ENCODE measurements at places on chromosomes 6 and 20. TPM values are rescaled to one million over a fixed set of nuclear protein-coding genes. Genes with fewer than 3 reads are reported as not detected.

Gene NHLRC1
- total RNA-seq, result 3.5 TPM

Gene SCGN
- total RNA-seq, result 7.6 TPM

Gene HSPA12B
- total RNA-seq, result 4.3 TPM

Gene PEX3
- 13.0 TPM for total RNA-seq

Gene PI16
- not detected for total RNA-seq

DNA sequence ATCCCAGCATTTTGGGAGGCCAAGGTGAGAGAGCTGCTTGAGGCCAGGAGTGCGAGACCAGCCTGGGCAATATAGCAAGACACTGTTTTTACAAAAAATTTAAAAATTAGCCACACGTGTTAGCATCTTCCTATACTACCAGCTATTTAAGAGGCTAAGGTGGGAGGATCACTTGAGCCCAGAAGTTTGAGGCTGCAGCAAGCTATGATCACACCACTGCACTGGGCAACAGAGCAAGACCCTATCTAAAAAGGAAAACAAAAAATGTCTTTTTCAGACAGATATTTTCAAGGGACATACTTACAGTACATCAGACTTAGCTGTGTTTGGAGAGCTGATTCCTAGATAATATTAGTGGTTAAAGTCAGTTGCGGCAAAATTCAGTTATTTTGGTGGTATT is 72.9 kb upstream of the XRN2 start:
- no peak for DNase-seq

- DNase-seq, result peak; percentile 73
These were observed at the start of gene SLC16A10 for GRCh38 chr6:111087106-111087835. Gene SLC16A10 (plus strand): TSS chr6:111087503. CDS start chr6:111087753, 250 bp downstream.

GRCh38 chr6:169883316-169883715 is 131.9 kb downstream of the ERMARD start:
- no peak for DNase-seq

GRCh38 chr6:35197196-35197595 is 16.6 kb upstream of the SCUBE3 start:
- no peak for DNase-seq

GRCh38 chr6:12356983-12357972 is 67.1 kb downstream of the EDN1 start:
- no peak for DNase-seq

DNA sequence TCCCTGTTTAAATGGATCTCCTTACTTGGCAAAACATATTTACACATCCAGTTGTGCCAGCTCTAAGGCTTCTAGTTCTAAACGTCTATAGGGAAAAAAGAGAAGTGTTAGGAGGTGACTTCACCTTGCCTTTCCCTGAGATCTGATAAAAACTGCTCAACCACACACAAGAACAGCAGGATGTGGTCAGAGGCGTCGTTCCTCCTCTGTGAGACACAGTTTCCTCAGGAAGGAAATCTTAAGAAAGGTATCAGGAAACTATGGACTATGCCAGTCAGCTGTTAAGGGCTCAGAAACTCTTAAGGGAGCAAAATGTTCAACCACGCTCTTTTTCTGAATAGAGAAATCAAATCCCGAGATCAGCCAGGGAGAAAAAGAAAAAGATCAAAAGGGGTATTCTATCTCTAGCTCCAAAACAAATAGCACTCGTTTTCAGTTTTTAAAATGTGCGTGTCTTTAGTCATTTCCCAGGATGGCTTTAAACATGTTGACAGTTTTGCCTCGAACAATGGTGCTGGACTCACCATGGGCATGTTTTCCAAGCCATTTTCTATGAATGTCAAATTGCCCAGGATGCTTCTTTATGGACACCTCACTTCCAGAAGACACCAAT is 154.5 kb downstream of the HACE1 start:
- DNase-seq, result peak; percentile 68

DNA sequence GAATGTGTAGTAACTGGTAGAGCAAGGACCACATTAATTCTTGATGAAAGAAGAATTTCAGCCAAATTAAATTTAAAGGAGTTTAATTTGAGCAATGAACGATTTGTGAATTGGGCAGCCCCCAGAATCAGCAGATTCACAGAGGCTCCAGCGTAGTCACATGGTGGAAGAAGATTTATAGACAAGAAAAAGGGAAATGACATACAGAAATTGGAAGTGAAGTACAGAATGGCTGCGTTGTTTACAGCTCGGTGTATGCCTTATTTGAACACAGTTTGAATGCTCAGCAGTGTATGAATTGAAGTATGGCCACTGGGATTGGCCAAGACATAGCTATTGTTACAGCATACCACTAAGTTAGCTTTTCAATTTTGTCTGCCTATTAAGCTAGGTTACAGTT is 173.6 kb upstream of the ARG1 start:
- DNase-seq, result no peak

- peak; percentile 94 for DNase-seq
These were observed 4.4 kb upstream of the RPS21 start for GRCh38 chr20:62382306-62383198.

All from Peyer's patch (tissue), 4 donors.